Stimulated activated CD8-positive, alpha-beta memory T cell treated with anti-CD3 and anti-CD28 coated beads, Interleukin-2, amount 100 ng/mL, for 1 hour (primary cell): ENCODE measurements at places on chromosomes 6 and 20.

DNA sequence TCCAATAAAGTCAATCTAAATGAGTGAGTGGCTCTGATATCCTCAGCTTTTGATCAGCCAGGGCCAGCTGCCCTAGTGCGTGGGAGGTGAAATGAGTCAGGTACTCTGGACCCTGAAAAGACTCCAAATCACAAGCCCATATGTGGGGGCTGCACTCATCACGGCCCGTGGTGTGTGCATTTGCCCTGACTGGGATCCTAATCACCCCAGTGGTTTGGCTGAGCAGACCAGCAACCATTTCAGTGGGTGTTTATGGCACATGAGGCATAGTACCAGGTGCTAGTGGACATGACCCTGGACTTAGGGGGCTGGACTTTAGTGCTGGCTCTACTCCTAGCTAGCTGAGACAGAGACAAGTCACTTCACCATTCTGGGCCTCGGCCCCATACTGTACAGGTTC is 39.4 kb downstream of the SCML4 start:
- DNase-seq: no peak

- DNase-seq: no peak
Observed at GRCh38 chr20:15818651-15819071, 754.6 kb downstream of the KIF16B start.

DNA sequence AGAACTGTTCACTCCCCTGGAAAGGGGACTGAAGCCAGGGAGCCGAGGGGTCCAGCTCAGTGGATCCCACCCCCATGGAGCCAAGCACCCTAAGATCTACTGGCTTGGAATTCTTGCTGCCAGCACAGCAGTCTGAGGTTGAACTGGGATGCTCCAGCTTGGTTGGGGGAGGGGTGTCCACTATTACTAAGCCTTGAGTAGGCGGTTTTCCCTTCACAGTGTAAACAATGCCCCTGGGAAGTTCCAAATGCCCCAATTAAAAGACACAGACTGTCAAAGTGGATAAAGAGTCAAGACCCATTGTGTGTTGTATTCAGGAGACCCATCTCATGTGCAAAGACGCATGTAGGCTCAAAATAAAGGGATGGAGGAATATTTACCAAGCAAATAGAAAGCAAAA is 150.2 kb downstream of the LPA start:
- no peak for DNase-seq

DNA sequence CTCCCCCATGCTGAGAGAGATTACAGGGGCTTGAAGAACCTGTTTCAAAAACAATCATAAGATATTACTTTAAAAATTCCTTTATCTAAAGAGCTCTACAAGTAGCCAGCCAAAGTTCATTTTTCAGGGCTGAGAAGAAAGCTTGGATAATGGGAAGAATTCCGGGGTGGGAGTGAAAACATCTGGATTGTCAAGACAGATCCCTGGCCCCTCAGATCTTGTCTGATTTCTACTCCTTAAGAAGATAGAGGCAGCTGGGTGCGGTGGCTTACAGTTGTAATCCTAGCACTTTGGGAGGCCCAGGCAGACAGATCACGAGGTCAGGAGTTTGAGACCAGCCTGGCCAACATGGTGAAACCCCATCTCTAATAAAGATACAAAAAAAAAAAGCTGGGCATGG is 24.8 kb downstream of the TRMT6 start:
- DNase-seq: no peak

DNA sequence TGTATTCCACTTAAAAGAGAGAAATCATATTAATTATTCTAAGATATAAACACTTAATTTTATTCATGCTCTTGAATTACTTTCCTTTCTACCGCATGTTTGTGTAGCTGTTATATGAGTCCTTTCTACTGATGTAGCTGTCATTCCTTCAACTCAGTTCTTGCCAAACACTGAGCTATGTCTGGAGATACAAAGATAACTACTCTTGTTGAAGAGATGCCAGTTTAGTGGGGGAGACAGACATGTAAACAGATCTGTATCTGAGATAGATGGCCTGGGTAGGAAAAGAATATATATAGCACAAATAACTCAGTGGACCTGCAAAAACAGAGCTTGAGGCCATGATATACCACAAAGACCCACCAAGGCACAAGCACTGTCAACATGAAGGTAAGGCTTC is 157.3 kb downstream of the BTBD9 start:
- DNase-seq: no peak

DNA sequence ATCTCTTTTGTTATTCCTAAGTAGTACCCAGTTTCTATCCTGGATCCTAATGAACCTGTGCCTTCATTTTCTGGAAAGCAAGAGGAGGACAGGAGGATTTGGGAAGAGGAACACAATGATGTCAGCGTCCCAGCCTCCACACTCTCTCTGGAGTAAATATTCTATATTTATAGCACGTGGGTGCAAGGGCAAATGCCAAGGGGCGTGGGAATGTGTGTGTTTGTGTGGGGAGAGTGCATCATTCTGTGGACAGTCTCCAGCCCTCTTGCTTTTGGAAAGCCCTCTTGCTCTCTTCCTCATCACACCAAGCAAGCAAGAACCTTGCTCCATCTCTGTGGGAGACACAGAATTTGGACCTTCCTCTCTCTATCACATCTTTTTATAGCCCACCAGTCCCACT is 103.2 kb upstream of the EMILIN3 start:
- DNase-seq: no peak

DNA sequence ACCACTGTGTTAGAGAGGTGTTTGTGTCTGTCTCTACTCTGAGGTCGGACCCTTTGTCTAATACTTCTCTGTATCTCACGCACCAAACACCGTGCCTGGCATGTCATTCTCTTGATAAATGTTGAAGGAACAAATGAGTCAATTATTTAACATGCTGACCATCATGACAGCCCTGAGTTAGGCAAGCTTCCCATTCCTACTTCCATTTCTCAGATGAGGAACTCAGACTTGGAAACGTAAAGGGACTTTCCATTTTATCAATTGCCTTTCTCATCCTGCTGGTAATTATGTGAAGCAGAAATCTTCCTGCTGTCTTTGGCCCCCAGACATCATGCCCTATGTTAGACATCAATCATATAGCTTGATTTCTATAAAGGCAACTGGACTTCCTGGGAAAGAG is 227.0 kb upstream of the ECI2 start:
- no peak for DNase-seq

DNA sequence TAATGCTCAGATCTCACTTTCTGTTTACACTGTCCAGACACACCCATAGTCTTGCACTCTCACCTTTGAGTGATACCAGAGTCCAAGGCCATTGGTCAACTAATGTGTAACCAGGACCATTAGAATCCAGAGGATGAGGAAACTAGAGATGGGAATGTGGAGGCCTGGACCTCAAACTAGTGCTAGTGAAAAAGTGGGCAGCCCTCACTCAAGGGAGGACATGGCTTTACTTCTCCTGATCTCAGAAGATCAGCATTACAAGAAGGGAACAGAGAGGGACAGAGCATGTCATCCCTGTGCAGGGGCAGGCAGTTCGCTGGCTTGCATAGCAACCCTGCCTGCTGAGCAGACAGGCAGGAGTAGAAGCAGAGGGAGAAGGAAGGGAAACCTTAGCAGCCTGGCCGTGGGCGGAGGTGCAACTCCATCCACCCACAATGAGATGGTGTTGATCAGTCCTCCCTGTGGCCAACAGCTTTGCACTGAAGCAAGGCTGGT is 22.6 kb upstream of the XRN2 start:
- DNase-seq: no peak

- DNase-seq: no peak
Observed at GRCh38 chr20:14712302-14712739, 374.9 kb upstream of the FLRT3 start.

DNA sequence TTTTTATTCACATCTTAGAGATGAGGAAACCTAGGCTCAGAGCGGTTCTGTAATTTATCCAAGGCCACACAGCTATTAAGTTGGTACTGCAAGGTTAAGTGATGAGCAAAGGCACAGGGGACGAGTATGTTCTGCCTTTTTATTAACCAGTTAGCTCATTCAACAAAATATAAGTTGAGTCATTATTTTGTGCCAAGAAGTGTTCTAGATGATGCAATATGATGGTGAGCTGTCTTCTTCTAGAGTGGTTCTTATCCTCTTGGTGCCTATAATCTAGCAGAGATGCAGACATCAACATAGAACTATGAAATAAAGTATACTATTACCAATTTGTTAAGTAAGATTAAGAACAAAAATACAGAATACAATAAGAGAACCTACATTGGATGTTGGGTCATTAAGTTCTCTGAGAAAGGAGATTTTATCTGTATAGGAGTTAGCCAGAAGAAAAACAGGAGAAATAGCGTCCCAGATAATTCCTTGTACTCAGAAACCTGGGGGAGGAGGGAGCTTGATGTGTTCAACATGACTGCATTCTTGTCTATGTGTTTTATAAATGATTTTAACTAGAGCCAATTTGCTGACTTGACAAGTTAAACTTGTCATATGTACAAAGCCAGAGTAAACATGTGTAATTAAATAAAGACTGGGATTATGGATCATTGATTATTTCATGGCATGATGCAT is 122.3 kb downstream of the TBXT start:
- no peak for DNase-seq

DNA sequence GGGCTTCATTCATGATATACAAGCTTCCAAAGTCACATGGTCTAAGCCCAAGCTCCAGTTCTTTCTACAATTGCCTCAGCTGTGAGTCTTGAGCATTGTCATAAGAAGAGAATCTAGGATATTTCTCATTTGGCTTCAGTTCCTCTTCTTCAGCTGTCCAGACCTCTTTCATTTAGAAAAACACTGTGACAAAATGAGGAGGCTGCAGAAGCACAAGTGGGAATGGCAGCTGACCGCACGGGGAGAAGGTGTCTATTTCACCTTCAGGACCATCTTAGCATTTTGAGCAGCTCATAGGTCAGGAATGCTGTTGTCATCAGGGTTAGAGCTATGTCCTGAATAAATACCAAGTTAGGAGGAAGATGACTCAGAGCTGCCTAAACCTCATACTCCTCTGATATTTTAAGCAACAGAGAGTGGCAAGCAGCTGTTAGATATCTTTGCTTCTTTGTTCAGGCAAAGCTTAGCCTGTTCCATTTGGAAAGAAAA is 390.1 kb upstream of the CITED2 start:
- no peak for DNase-seq

DNA sequence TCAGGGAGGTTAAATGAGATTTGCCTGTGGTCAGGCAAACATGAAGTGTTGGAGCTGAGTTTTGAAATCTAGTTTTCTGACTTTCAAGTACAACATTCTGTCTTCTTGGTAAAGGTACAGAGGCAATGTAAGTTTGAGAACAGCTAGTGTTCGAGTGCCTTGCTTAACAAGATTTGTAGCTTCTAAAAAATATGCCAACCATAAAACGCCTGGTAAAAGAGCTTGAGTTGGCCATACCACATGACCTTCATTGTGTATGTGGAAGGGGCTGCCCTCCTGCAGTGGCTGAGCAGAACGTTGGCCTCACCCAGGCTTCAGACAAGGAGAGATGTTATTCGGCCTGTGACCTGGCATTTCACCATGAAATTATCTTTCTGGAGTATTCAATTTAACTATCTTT is 86.5 kb downstream of the MAP7 start:
- no peak for DNase-seq

GRCh38 chr6:39090036-39090435 is 24.9 kb downstream of the SAYSD1 start:
- no peak for DNase-seq

DNA sequence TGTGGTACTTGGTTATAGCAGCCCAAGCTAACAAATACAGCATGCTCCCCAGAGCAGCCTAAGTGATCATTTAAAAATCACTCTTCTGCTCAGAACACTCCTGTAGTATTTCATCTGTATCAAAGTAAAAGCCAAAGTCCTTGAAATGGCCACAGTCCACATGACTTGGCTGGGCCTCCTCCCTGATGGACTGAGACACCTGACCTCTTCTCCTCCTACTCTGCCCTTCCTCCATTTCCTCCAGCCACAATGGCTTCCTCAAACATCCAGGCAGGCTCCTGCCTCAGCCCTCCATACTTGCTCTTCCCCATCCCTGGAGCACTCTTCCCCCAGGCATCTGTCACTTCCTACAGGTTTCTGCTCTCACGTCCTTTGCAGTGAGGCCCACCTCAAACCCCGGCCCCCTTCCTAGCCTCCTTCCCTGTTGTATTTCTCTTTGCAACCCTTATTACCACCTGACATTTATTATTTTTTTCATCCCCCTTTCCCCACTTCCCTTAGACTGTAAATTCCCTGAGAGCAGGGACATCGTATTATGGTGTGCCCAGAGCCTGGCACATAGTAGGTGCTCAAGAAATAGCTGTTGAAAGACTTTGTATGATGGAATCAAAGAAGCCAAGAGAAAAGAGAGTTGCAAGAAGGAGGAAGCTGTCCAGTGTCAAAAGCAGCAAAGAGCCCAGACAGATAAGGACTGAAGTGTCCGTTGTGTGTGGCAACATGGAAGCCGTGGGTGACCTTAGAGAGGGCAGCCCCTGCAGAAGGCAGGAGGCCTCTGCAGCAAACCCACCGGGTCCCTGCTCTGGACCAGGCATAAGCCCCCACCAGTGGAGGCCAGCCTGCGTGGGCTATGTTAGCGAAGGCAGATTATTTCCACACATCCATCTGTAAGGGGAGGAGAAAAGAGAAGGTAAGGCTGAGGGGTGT is 87.5 kb downstream of the TRERF1 start:
- DNase-seq: no peak

GRCh38 chr20:19749618-19750071 is 8.4 kb upstream of the RIN2 start:
- no peak for DNase-seq

DNA sequence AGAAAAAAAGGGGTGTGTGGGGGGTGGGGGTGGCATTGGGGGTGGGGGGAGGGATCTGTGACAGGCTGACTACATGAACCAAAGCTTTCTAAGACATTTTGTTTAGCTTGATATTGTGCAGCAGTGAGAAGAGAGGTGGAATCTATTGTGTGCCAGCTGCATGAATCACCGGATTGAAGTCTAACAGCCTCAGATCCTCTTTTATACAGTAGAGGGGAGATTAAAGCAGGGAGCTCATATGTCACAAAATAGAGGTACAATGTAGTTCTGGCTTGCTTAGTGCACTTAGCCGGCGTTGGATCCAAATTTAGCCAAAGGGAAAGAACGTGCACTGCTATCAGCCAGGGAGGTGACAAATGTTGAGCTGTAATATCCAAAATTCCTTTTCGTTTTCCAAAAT is 404.2 kb upstream of the CITED2 start:
- DNase-seq: no peak

GRCh38 chr6:26493258-26493657 is 6.8 kb upstream of the BTN1A1 start:
- no peak for DNase-seq

GRCh38 chr6:12246900-12247299 is 43.3 kb upstream of the EDN1 start:
- DNase-seq: no peak

DNA sequence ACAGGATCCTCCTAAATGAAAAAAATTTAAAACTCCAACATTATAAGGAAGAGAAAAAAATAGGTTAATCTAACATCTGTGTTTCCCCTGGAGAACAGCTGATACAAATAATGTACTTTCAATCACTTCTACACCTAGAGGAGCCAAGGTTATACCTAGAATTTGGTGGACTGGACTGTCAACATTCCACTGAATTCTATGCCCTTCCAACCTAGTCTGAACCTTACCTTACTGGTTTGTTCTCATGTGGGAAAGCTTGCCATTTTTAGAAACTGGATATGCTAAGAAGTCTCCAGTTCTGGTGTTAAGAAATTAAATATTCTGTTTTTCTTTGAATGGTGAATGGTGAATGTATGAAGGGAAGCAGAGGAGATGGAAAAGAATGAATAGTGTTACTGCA is 162.4 kb downstream of the DST start:
- DNase-seq: no peak

GRCh38 chr6:169859401-169859977 is 108.1 kb downstream of the ERMARD start:
- DNase-seq: no peak

- no peak for DNase-seq
Observed at GRCh38 chr6:135703621-135704020, 147.9 kb upstream of the PDE7B start.
